Stimulated activated CD4-positive, alpha-beta T cell treated with anti-CD3 and anti-CD28 coated beads, Interleukin-15, amount 100 ng/mL, for 1 hour (primary cell): ENCODE measurements at places on chromosomes 2 and 18.

- DNase-seq = no peak
Measured at GRCh38 chr2:83016343-83017110, 1442.6 kb downstream of the SUCLG1 start.

GRCh38 chr2:224162122-224162521 is 123.0 kb upstream of the SERPINE2 start:
- no peak for DNase-seq

DNA sequence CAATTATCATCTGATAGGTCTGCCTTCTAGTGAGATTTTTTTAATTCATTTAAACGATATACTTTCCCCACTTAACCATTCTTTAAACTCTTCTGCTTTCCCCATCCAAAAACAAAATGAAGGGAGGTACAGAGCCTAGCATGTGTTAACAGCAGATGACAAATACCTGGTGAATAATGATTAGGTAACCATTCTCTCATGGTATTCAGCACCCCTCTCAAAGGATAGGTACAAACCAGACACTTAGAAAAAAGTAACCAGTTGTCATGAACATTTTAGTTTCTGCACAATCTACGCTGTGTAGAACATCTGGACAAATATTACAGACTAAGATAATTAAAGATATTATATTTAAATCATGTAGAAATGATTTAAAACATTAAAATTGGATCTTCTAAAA is 56.3 kb downstream of the DNAH7 start:
- no peak for DNase-seq

- no peak for DNase-seq
Measured at GRCh38 chr18:44876024-44876423, 195.3 kb downstream of the SETBP1 start.

DNA sequence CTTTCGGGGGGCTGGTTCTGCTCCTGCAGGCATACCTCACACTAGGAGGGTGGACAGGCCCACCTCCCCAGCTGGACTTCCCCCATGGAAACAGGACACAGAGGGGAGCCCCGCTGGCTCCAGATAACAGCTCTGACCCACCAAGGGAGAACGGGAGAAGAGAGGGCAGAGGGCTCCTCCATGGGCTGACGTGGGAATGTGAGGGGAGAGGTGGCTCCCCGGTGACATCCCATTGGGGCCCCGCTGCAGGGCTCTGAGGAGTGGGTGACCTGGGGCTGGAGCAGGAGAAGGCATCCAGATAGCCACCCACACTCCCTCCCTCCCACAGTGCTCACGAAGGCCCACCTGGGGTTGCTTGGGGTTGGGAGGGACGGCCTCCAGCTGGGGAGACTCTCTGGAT is 45.9 kb downstream of the FBLN7 start:
- DNase-seq = no peak

DNA sequence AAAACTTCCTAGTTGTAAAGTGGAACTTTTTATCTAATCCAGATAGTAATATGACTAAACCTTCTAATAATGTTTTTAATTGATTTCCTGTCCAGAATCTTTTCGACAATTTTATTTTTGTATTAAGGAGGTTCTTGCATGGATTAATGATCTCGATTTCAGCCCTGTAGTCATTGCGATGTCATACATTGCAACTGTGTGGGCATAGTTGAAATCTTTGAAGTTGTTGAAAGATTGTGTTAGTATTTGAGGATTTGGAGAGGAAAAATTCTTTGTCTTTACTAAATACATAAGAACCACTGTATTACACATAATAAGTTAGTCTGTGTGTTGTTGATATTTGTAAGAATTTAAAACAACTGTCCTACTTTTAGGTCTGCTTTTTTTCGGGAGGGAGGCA is 31.1 kb downstream of the ACSL3 start:
- DNase-seq = no peak

- no peak for DNase-seq
Measured at GRCh38 chr2:172630181-172630580, 74.3 kb downstream of the PDK1 start.

DNA sequence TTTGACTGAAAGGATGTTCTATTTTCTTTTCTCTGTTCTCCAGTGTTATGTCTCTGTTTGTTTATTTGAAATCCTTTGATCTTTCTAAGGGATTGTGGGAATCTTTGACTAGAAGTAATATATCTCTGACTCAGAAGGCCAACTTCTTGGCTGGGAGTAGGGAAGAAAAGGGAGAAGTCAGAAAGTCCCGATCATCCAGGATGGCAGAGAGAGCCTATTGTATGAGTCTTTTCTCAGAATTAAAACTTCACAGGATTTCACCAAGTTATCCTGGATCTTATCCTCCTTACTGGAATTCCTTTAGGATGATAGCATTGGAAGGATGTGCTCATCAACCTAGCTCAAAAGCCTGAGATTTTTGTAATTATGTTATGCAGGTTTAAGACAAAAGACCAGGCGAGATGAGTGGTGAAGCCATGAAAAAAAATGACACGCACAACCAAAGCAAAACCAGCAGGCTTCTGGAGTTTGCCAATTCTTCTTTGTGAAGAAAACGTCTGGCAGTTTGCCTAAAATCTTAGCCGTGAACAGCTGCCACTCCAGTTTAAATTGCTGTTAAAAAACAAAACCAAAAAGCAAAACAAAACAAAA is 383.6 kb upstream of the SMIM21 start:
- no peak for DNase-seq
